ENCODE measurements at places on chromosomes 11 and 22. TPM values are rescaled to one million over a fixed set of nuclear protein-coding genes. Genes with fewer than 3 reads are reported as not detected.

The ZNF74 gene
- 13.4 TPM for total RNA-seq

The C11orf21 gene
- total RNA-seq: not detected

The EMID1 gene
- 0.51 TPM for total RNA-seq

The ALG8 gene
- total RNA-seq: 43.9 TPM

The LRRC74B gene
- not detected for total RNA-seq

The FBLN1 gene
- 4.0 TPM for total RNA-seq

The SYT9 gene
- 0.25 TPM for total RNA-seq

The CDC42BPG gene
- 0.42 TPM for total RNA-seq

The C11orf86 gene
- total RNA-seq: not detected

The SCN3B gene
- 1.5 TPM for total RNA-seq

DNA sequence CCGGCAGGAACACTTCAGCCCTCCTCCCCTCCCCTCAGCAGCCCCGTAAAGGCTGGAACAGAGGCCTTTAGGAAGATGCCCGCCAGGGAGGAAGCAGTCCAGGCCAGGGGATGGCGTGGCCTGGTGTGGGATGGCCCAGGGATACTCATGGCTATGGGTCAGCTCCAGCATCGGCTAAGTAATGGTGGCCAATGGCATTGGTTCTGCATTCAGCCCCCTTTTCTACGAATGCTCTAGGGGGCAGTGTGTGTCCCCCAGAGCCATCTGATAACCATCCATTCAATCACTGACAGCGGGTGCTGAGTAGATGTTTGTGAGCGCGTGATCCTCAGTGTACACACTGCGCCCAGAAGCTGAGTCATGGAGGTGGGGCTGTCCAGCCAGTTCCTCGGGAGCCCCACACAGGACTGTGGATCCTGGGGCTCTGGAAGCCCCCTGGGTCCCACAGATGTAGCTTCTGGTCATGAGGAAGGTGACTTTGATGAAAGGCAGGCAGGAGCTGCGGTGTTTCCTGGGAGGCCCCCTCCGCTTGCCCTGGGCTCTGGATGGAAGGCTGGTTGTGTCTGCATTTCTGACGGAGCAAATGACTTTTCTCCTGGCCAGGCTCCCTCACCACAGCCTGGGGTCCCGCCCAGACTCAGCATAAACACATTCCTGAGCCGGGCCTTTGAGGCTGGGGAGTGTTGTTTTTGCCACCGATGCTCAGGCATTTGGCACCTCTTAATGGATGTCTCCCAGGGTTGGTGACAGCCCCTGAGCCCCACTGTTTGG, 46.5 kb downstream of the FBLN1 start:
- no peak for DNase-seq

DNA sequence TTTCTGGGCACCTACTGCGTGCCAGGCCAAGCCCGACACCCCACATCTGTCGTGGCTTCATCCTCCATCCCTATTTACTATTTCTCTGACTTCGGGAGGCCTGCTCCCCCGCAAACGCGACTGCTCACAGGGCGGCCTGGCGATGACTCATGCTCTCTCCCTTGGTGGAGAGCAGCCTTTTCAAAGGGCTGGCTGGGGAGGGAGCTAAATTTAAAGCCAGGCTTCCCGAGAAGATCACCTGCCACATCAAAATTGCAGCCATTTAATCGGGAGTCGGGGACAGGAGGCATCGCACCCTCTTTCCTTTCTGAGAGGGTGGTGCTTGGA, 24.9 kb upstream of the SHISAL1 start:
- no peak for DNase-seq

- DNase-seq: no peak
These were observed 301.5 kb upstream of the ANO3 start for GRCh38 chr11:26030399-26030798.

GRCh38 chr11:112928136-112928535, 33.1 kb upstream of the NCAM1 start:
- DNase-seq: no peak

GRCh38 chr22:48798281-48799226, 1029.1 kb downstream of the BRD1 start:
- DNase-seq: no peak

- no peak for DNase-seq
These were observed 37.9 kb downstream of the B3GAT1 start for GRCh38 chr11:134374171-134374570.

DNA sequence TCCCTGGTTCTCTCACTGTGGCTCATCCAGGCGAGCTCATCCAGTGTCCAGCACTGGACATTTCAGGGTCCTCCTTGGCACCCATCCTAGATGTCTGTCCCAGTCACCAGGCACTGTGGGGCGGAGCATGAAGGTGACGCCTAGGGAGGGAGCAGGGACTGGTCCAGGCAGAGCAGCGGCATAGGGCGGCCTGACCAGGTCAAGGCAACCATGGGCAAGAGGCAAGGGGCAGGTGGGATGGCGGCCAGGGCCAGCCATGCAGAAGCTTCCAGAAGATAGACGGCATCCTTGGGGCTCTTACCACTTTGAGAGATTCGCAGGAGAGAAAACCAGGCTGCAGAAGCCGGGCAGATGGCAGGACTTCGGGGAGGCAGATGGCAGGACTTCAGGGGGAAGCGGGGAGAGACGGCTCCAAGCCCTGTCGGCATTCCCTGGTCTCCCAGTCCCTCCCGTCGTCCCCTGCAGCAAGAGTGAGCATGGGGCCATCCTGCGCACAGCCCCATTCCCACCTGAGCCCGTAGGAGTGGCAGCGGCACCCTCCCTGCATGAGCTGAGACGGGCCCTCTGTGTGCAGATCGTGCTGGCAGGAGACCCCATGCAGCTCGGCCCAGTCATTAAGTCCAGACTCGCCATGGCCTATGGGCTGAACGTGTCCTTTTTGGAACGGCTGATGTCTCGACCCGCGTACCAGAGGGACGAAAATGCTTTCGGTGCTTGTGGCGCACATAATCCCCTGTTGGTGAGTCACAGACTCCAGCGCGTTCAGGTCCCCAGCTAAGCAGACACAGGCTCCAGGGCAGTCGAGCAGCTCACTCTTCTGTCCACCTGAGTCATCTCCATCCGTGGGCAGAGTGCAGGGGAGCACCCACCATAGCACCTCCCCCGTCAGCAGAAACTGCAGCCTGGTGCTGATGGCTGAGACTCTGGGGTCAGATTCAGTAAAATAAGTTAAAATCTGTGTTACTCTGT, 20.1 kb upstream of the PANX2 start:
- DNase-seq: no peak

DNA sequence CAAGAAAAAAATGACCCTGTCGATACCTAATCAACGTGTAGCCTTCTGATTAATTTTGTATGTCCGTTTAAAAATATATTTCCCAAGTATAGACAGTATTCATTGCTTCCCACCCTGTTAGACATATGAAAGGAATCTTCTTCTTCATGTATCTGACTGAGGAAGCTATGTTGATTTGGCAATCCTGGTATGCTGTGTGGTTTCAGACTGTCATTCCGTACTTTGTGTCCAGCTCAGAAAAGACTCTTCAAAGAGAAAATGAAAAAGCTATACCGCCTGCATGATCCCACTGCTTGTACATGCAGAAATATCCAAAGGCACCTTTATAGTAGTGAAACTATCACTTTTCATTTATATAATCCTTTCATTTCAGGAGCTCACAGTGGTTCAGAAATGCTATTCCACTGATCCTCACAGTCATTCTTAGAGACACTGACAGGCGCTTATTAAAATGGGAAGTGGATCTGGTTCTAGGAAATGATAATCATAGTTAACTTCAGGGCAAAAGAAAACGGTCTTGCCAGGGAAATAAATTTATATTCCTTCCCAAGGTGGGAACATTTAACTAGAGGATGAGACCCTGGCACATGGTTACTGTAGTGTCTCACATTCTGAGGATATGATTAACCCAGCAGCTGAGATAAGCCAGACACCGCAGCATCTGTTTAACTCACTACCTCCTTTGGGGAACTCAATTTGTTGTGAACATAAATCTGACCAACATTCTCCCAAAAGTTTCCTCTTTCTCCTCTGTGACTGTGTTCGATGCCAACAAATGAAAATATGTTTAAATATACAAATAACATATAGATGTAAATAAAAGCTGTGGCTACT, 599.2 kb upstream of the LUZP2 start:
- DNase-seq: no peak

- DNase-seq: no peak
These were observed 16.9 kb downstream of the SMCO4 start for GRCh38 chr11:93526346-93526633.

GRCh38 chr11:33387581-33387980, 130.4 kb downstream of the HIPK3 start:
- DNase-seq: no peak

DNA sequence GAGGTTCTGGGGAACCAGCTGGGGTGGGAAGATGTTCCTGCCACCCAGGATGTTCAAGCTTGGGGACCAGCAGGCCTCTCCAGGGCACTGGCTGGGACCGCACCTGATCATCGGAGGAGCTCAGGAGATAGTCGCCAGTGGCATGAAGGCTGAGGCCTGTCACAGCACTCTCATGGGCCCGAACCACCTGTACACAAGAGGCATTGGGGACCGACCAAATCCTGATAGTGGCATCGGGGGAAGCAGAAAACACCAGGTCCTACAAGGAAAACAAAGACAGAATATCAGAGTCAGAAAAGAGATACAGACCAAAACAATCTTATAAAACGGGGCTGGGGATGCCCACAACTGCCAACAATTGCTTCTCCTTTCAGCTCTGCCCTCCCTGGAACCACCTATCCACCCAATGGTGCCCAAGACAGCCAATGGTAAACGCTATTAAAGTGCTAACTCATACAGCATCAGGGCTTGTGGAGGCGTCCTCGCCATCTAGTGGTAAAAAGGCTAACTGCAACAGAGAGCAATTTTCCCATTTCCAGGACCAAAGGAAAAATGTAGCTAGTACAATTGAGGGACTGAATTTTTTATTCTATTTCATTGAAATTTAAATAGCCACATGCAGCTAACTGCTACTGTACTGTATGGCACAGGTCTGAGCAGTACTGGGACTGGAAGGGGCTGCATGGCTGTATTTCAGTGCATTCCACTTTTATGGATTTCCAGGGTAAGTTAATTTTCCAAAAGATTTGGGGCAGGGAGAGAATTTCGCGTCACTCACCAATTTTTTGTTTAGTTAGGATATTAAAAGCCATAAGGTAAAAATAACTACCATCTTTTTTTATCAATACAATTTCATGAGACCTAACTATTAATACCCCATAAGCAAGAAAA, 7.1 kb downstream of the PRPF19 start:
- DNase-seq: peak; percentile 81

DNA sequence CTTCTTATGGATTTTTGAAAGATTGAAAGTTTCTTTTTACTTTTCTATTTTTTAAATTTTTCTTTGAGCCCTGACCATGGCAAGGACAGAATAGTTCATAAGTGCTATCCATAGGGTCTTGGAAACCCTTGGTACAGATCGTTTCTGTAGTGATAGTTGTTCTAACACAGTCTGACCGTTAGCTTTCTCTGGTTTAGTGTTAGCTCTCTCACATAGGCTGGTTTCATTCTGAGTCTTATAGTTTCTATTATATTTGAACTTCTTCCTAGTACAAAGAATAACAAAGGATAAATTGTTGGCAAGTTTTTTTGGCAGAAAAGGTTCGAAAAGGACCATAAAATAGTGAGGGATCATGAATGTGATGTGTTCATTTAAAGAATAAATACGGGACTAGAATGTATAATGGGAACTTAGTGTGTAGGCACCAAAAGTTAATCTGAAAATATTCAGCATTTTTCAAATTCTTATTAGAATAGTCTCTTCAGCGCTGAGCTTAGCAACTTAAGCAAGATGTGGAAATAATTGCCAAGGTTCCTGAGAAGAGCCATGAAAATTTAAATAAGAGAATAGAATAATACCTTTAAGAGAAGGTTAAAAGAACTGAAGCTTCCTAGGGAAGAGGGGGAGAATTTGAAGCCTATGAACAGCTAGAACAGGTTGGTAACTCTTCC, 24.1 kb downstream of the FDX1 start:
- no peak for DNase-seq

- DNase-seq: peak; percentile 49
These were observed 39.2 kb downstream of the BRD1 start for GRCh38 chr22:49788504-49788903.

- DNase-seq: no peak
These were observed 2.3 kb downstream of the DMC1 start for GRCh38 chr22:38567531-38568285.

DNA sequence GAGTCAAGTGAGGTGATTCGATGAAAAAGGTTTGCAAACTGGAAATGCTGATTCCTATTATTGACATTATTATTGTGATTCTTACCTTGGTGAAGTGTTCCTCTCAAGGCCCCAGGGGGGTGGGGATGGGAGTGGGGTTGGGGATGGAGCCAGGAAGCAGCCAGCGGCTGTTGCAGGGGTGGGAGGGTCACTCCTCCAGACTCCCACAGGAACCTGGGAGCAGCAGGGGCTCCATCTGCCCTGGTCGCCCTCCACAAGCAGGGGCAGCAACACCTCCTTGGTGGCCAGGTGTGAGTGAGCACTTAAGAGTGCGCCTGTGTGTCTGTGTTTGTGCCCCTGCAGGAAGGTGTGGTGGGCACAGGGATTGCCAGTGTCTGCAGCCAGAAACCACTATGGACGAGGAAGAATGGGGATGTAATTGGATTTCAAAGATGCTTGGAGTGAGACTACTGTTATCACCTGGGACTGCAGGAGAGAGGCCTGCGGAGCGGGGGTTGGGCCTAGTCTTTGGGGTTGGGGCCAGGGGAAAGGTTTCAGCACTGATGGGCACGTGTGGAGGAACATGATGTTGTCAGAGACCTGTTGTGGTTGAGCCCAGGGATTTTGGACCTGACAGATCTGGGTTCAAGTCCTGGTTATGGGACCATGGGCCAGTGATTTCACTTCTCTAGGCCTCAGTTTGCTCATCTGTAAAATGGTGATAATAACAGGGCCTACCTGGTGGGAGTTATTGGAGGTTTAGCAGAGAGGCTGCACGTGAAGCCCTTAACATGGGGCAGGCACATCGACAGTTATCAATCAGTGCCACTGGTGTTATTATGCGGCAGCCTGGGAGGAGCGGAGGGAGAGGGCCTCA, 3.6 kb upstream of the TP53I11 start:
- no peak for DNase-seq

DNA sequence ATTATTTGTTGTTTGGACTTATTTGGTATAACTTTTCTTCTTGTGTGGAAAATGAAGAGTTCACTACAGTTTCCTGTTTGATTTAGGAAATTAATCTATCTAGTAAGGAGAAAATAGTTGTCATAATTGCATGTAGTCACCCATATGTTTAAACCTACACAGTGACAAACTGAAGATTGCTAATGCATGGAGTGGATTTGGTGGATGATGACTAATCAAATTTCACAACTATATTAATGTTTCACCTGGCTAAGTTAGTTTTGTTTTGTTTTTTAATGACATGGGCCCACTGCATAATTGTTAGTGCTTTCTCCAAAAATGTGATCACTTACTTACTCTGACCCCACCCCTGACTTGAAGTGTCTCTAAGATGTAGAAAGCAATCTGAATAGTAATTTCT, 170.6 kb downstream of the DYNC2H1 start:
- no peak for DNase-seq

DNA sequence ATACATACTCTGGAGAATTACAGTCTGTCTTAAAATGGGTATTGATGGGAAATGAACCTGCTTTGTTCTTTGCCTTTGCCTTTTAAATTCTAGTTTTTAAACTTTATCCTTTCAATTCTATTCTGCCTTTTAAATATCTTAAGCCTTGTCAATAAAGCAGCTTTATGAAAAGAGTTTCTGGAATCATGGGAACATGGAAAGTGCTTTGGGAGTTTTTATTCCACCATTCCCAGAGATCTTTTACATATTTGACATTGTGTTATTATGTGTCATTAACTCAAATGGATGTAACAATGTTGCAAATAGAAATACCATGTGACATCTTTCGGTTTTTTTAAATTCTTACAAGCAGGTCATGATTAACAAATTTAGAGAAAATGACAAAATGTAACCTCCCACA, 555.7 kb upstream of the ANO3 start:
- no peak for DNase-seq
